K562 (cell line): ENCODE measurements at places on chromosomes 7 and 10. TPM values are rescaled to one million over a fixed set of nuclear protein-coding genes. Genes with fewer than 3 reads are reported as not detected.

Gene ZCCHC24
- 11.0 and 11.5 TPM in 2 replicates for total RNA-seq

- H3K27ac ChIP-seq, result no peak overlapping the region
- peaks cover 10% of the 10 kb centered on the region; the same call in 1 of the 3 replicates for H3K27me3 ChIP-seq
- no peaks in the 10 kb centered on the region for H3K36me3 ChIP-seq
- no peak for DNase-seq
- no peak overlapping the region for H3K4me3 ChIP-seq
Observed at GRCh38 chr10:7417807-7418206, 7.0 kb upstream of the SFMBT2 start.

DNA sequence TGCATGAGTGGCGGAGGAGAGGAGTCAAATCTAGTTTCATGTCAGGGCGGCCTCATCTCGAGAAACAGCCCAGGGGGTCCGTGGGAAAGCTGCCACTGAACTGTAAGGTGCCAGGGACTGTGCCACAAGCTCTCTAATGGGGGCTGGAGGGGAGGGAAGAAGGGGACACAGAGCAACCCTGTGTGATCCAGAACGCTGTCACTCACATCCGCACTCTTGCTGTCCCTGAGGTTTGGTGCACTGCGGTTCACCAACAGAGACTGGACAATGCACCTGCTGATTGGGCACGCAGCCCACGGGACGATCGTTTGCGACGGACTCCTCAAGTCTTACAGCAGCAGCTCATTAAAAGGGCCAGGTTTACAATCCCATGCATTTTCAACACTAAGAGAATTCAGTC lies 47.7 kb downstream of the AMZ1 start:
- no peak for DNase-seq
- no peaks in the 10 kb centered on the region for H3K27me3 ChIP-seq
- H3K4me3 ChIP-seq, result no peak overlapping the region
- H3K4me1 ChIP-seq, result peaks cover 42% of the 10 kb centered on the region
- peaks cover 8% of the 10 kb centered on the region; the same call in 1 of the 3 replicates for H3K36me3 ChIP-seq

- DNase-seq, result no peak
- H3K27ac ChIP-seq, result no peak overlapping the region
- H3K27me3 ChIP-seq, result no peaks in the 10 kb centered on the region
- H3K4me3 ChIP-seq, result no peak overlapping the region
Observed at GRCh38 chr10:22476601-22477321, 131.5 kb downstream of the SPAG6 start.

DNA sequence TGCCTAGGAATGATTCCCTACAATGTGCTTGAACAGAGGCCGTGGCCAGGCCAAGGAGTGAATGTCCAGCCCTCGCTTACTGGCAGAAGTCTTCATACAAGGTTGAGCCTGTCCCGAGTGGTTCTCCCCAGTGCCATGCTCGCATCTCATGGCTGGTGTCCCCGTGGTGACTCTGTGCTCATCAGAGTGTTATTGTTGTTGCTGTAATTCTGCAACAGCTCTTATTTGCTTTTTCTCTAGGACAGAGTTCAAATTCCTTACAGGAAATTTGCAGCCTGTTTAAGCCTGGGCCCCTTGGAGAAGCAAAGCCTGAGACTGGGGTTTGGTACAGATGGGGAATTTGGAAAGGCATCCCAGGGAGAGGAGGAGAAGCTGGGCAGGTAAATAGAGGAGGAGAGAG lies 157.7 kb upstream of the PRR15 start:
- H3K27me3 ChIP-seq, result peaks cover 15% of the 10 kb centered on the region; the same call in 1 of the 2 replicates
- no peaks in the 10 kb centered on the region for H3K36me3 ChIP-seq
- H3K4me1 ChIP-seq, result no peaks in the 10 kb centered on the region
- H3K27ac ChIP-seq, result no peak overlapping the region
- no peak overlapping the region for H3K4me3 ChIP-seq

Gene RBP3
- not detected in 2 replicates for total RNA-seq

Gene CRYGN
- total RNA-seq, result not detected in 2 replicates
